ENCODE measurements at places on chromosomes 5 and 9. TPM values are rescaled to one million over a fixed set of nuclear protein-coding genes. Genes with fewer than 3 reads are reported as not detected.

GRIA1 gene
- 0.59 TPM for total RNA-seq

IFNA8 gene
- total RNA-seq: not detected

VPS13A gene
- total RNA-seq: 28.2 TPM

FIBCD1 gene
- 26.0 TPM for total RNA-seq

CDH6 gene
- 82.3 TPM for total RNA-seq

CD14 gene
- 0.59 TPM for total RNA-seq

ESM1 gene
- total RNA-seq: 106 TPM

NME5 gene
- total RNA-seq: 2.0 TPM

PRDM9 gene
- not detected for total RNA-seq

TAF11L3 gene
- not detected for total RNA-seq

FLT4 gene
- total RNA-seq: 0.46 TPM

CAMLG gene
- total RNA-seq: 33.9 TPM

FSTL4 gene
- total RNA-seq: not detected

GABRB2 gene
- total RNA-seq: 0.30 TPM

PCDHA13 gene
- not detected for total RNA-seq

HAND1 gene
- total RNA-seq: 0.14 TPM

TTC23L gene
- total RNA-seq: 0.30 TPM

PCDHB14 gene
- 1.5 TPM for total RNA-seq

CA9 gene
- 8.1 TPM for total RNA-seq

TEX48 gene
- total RNA-seq: not detected

GLDC gene
- under 0.01 TPM for total RNA-seq

CTNND2 gene
- total RNA-seq: under 0.01 TPM

TOPORS gene
- total RNA-seq: 33.9 TPM

BTNL3 gene
- not detected for total RNA-seq

IL31RA gene
- total RNA-seq: 1.5 TPM

ITGA1 gene
- total RNA-seq: 107 TPM

IL4 gene
- total RNA-seq: not detected

C9orf153 gene
- 1.1 TPM for total RNA-seq

SH3TC2 gene
- total RNA-seq: 1.2 TPM

UNC5A gene
- not detected for total RNA-seq

SEC24A gene
- 50.5 TPM for total RNA-seq

GABRA6 gene
- total RNA-seq: not detected

PTGS1 gene
- 2.6 TPM for total RNA-seq

CAST gene
- total RNA-seq: 143 TPM

GNAQ gene
- 73.3 TPM for total RNA-seq

POU5F2 gene
- total RNA-seq: 1.2 TPM

FAM163B gene
- total RNA-seq: 0.30 TPM
